ENCODE measurements at places on chromosomes 1 and 21.

GRCh38 chr1:10714337-10715114 is 81.9 kb downstream of the CASZ1 start:
- DNase-seq = no peak

DNA sequence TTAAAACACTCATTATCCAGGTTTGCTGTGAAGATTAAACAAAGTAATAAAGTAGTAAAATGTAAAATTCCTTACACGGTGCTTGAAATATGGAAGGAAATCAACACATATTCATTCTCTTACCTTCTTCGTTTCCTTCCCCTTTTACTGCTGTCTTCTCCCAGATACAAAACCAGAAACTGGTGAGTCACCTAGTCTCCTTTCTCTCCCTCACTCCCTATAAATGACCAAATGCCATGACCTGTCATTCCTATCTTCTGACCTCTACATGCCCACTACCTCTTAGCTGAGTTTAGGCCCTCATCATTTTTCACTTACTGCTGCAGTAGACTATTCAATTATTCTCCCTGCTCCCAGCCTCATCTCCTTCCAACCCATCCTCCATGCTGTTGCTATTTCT is 4.3 kb upstream of the NR1I3 start:
- no peak for DNase-seq

- no peak for DNase-seq
These were observed 363.0 kb downstream of the PTBP2 start for GRCh38 chr1:97084546-97084945.

- DNase-seq = peak; percentile 46
These were observed 757 bp upstream of the NRIP1 start for GRCh38 chr21:15065392-15066122.

- no peak for DNase-seq
These were observed 4.6 kb upstream of the RNF186 start for GRCh38 chr1:19819701-19820100.

DNA sequence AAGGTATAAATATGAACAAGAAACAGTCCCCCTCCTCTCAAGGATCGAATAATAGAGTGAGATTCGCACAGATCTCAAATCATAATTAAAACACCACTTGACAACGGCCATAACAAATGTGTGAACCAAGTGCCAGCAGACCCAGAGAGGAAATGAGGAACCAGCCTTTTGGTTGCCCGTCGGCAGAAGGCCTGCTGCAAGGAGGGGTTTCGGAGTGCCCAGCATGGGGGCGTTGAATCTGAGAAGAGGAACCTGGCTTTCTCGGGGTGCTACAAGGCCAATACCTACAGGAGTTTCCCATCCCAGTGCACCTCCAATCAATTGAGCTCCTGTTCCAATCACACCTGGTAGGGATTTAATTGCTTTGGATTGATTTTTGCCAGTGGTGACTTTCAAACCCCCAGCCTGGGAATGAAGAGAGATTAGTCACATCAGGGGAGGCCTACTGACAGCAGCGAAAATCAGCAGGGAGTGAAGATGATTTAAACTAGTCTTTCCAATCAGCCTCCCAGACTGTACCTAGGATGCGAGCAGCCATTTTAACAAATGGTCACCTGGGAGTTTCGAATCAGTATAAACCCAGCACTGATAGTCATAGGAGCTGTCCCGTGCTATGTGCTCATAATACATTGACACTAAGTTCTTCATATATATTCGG is 263.8 kb downstream of the KAZN start:
- no peak for DNase-seq

Measured in stimulated activated CD8-positive, alpha-beta memory T cell treated with anti-CD3 and anti-CD28 coated beads, Interleukin-2, amount 100 ng/mL, for 48 hours (primary cell).